ENCODE measurements at places on chromosomes 12 and 14.
A peak's percentile ranks its signal among the peaks of the same experiment; 100 is the strongest.

GRCh38 chr14:64993266-64993930 is 6.7 kb downstream of the FNTB start:
- DNase-seq = no peak

- no peak for DNase-seq
Measured at GRCh38 chr12:104933778-104934177, 24.3 kb downstream of the SLC41A2 start.

GRCh38 chr12:16604596-16605252 is 1.2 kb downstream of the LMO3 start:
- no peak for DNase-seq

GRCh38 chr14:88825078-88825458 is 617 bp downstream of the TTC8 start:
- no peak for DNase-seq

DNA sequence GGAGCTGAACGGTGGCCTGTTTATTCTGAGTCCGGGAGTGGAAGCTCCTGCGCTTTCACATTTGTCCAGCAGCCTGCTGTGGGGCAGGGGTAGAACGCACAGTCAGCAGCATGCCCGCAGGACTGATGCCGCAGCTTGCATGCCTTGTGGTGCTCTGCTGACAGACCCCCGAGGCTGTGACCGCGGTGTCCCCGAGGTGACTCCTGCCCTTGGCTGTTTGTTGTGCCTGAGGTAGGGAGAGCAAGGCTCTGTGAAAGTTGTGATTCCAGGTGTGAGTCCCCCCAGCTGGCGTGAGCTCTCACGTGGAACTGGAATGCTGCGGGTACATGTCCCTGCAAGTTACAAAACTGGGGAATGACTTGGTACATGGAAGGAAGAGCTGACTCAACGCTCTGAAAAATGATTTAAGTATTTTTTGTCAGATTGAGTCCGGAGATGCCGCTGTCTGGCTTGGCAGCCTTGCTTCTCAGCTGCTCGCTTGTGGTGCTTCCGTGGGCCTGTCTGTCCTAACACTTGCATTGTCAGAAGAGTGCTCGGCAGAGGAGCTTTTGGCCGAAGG is 18.1 kb downstream of the MLXIP start:
- DNase-seq = no peak

- no peak for DNase-seq
Measured at GRCh38 chr14:85175556-85175955, 354.4 kb upstream of the FLRT2 start.

- no peak for DNase-seq
Measured at GRCh38 chr14:59507063-59507751, 22.9 kb downstream of the JKAMP start.

DNA sequence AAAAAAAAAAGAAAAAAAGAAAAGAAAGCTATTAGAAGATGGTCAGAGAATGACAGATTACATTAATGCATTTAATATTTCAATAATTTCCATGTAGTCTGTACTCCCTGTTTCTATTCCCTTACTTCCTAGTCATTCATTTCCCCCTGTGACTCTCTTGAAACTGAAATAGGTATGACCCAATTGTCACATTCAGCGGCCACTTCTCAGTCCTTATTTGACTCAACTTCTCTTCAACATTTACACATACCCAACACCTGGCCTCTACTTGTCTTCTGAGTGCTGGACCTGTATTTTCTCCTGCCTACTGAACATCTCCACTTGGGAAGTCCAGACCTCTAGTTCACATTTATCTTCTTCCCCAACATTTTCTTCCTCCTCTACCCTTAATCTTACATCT is 7.2 kb downstream of the EEA1 start:
- DNase-seq = no peak

DNA sequence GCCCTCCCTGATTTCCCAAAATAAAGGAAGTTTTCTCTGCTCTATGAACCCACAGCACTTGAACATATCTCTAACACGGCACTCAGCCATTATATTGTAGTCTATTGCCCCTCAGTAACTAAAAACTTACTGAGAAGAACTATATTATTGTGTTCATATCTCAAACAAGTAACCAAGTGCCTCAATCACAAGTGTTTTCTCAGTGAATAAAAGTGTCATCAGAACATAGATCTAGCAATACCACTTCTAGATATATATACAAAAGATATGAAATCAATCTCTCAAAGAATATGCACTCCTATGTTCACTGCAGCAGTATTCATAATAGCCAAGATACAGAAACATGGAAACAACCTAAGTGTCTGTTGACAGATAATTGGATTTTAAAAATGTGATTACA is 138.1 kb downstream of the NELL2 start:
- DNase-seq = no peak

DNA sequence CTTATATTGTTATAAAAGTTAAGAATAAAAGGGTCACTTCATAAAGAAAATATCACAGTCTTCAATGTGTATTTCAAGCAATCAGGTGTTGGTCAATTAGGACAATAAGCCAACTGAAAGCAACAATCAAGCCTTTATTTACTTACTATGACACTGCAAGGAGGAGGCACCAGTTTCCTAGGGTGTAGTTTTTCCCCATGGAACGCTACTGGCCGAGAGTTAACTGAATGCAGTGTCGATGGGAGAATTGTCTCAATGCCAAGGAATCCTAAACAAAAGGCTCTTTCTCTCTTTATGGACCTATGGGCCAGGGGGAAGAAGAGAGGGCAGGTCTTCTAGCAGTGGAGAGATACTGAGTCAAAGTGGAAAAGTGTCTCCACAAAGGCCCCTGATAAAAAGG is 142.4 kb downstream of the CMAS start:
- no peak for DNase-seq

DNA sequence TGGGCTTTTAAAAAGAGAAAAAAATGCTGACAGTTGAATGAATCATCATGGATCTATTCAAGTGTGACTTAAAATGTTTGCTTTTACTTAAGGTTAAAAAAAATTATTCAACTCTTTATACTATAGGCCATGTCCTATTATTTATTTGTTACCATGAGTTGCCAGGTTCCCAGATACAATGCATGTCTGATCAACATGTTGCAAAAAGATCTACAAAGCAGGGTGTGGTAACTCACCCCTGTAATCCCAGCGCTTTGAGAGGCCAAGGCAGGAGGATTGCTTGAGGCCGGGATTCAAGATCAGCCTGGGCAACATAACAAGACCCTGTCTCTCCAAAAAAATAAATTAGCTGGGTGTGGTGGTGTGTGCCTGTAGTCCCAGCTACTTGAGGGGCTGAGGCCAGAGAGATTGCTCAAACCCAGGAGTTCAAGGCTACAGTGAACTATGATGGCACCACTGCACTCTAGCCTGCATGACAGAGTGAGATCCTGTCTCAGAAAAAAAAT is 460.8 kb downstream of the BCAT1 start:
- DNase-seq = no peak

DNA sequence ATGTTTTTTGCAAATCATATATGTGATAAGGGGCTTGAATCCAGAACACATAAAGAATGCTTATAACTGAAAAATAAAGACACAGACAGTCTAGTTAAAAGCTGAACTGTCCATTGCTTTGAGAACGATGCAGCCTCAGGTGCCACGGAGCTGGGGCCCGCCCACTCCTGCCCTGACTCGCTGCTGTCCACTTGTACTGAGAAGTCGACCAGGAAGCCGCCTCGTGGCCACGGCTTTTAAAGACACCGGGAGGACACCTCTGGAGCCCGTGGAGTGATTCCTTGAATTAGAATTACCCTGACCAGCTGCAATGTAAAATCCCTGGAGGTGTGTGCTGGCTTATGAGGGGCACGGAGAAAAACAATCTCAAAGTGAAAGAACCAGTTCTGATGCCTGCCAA is 23.9 kb upstream of the TEX22 start:
- DNase-seq = no peak

GRCh38 chr12:113906411-113907200 is 59.5 kb downstream of the RBM19 start:
- no peak for DNase-seq

GRCh38 chr12:85963326-85963725 is 89.2 kb downstream of the NTS start:
- DNase-seq = no peak

- DNase-seq = no peak
Measured at GRCh38 chr12:91289906-91290305, 107.3 kb upstream of the DCN start.

DNA sequence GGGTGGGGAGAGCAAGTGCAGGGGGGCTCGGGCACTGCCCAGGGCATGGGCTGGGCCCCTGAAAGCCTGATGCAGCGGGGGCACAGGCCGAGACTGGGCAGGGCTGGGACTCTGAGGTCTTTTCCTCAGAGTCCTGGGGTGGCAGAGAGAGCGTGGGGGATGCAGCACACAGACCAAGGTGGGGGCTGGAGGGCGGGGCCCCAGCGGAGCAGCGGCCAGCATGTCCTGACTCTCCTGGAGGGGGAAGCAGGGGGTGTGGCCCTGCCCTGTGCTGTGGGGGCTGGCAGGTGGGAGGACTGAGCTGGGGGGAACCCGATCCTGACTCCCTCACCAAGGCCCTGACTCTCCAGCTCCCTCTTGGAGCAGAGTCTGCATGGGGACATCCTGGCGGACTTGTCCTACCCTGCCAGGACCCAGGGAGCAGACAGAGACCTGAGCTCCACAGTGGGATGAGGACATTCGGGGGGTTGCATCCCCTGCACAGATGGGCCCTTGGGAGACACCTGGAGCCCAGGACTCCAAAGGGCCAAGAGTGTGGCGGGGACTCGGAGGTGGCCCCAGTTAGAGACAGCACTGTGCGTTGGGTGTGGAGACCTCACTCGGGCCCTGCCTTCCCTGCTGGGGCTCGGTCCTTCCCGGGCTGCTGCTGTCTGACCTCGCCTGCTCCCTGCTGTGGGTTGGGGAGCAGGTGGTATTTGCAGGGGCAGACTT is 326.1 kb downstream of the TMEM121 start:
- DNase-seq = no peak

- no peak for DNase-seq
Measured at GRCh38 chr12:82329508-82329907, 28.7 kb downstream of the CCDC59 start.

DNA sequence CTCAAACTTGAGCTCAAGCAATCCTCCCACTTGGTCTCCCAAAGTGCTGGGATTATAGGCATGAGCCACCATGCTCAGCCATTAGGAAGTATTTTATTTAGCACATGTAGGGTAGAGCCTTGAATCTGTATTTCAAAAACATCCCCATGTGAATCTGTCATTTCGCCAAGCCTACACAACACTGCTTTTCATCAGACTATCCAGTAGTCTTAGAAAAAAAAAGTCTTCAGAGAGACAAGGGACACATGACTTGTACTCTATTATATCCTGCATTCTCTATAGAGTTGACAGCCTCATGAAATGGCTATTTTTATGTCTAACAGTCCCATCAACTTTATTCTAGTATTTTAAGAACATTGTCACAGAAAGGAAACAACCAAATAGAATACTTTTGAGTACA is 35.4 kb downstream of the TM7SF3 start:
- DNase-seq = no peak

- peak; percentile 65 for DNase-seq
Measured at GRCh38 chr12:96399120-96399918, 920 bp downstream of the CDK17 start.

GRCh38 chr12:124975276-124975675 is 13.7 kb downstream of the DHX37 start:
- DNase-seq = no peak

DNA sequence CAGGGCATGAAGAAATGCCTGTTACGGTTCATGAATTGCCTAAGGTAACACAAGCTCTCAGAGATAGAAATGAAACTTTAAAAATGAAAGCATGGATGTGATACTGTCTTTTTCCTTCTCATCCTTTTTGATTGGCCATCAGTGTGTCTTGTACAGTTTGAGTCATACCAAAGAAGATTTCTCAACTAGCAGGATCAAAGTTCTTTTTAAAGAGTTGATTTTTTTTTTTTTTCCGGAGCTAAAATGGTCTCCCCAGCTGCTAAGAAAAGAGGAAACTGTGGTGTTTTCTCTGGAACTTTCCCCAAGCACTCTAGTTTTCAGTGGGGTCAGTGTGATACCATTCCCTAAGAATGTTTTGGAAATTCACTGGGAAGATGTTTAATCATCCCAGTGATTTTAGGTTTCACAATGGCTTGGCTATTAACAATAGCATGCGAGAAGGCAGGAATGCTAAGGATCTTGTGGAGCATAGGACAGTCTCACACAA is 105.0 kb downstream of the ETNK1 start:
- DNase-seq = no peak

DNA sequence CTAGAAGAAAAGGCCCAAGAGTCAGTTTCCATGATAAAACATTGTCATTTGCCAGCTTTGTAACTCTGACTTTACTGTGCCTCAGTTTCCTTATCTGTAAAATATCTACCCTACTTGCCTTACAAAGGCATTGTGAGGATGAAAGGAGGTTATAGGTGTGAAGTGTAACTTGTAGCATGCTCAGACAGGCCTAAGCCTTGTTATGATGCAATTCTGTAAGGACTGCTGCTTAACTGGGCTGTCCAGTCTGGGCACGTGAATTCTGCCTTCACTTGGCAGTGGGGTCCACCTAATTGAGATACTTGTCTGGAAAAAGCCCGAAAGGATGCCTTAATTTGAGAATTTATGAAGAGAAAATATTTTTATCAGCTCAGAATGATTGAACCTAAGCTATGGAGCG is 114.5 kb upstream of the DYRK2 start:
- DNase-seq = no peak

- DNase-seq = no peak
Measured at GRCh38 chr12:110117956-110118685, 6.0 kb upstream of the IFT81 start.

DNA sequence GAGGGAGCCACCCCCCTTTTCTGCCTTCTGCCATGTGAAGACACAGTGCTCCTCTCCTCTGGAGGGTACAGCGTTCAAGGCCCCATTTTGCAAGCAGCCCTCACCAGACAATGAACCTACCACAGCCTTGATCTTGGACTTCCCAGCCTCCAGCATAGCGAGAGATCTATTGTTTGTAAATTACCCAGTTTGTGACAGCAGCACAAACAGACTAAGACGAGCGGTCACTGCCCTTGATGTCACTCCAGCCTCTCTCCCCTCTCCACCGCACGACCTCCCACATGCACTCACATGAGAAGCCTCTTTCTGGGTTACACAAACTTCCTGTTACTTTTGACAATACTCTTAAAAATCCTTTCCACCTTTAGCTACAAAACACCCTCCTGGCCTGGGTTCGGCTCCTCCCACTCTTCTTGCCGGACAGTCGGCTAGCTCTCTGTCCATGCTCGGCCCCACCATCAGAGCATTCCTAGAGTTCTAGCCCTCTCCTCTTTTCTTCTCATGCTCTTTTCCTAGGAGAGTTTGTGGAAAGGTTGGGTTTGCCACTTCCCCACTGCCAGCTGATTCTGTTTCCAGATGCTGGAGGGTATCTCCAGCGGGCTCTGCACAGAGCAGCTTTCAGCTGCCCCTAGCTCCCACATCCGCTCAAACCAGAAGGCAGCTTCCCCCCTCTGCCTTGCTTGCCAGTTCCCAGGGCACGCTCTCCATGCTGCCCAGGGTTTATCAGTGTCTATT is 124.3 kb downstream of the FOXN3 start:
- DNase-seq = no peak

- DNase-seq = no peak
Measured at GRCh38 chr14:96725232-96725631, 72.0 kb upstream of the VRK1 start.

GRCh38 chr12:68331869-68332727 is at the start of gene MDM1:
MDM1 (minus strand) TSS chr12:68332362; CDS start chr12:68332245, 117 bp downstream.
- peak; percentile 87 for DNase-seq

GRCh38 chr12:1184402-1184801 is 193.4 kb downstream of the ERC1 start:
- DNase-seq = no peak

GRCh38 chr12:9372202-9372601 is 164.0 kb upstream of the PZP start:
- no peak for DNase-seq

- DNase-seq = no peak
Measured at GRCh38 chr12:98983647-98984046, 338.6 kb downstream of the APAF1 start.

GRCh38 chr14:33534104-33534503 is 416.8 kb downstream of the EGLN3 start:
- no peak for DNase-seq
